CD4-positive, alpha-beta memory T cell (primary cell): ENCODE measurements at places on chromosomes 16 and 17. TPM values are rescaled to one million over a fixed set of nuclear protein-coding genes. Genes with fewer than 3 reads are reported as not detected.

DNA sequence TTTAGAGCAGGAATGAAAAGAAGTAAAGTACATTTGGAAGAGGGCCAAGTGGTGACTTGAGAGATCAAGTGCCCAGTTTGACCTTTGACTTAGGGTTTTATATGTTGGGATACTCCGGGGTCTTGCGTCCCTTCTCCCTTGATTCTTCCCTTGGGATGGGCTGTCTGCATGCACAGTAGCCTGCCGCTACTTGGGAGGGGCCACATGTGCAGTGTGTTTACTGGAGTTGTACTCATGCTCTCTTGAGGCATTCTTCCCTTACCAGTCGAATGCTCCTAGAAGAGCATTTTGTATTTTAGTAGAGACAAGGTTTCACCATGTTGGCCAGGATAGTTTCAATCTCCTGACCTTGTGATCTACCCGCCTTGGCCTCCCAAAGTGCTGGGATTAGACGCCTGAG, 23.8 kb downstream of the GDPD1 start:
- no peaks in the 10 kb centered on the region for H3K27me3 ChIP-seq
- no peak overlapping the region for H3K4me3 ChIP-seq
- no peak for DNase-seq
- no peak overlapping the region for H3K27ac ChIP-seq
- H3K4me1 ChIP-seq: no peaks in the 10 kb centered on the region

TBC1D3G gene
- not detected for total RNA-seq

DNA sequence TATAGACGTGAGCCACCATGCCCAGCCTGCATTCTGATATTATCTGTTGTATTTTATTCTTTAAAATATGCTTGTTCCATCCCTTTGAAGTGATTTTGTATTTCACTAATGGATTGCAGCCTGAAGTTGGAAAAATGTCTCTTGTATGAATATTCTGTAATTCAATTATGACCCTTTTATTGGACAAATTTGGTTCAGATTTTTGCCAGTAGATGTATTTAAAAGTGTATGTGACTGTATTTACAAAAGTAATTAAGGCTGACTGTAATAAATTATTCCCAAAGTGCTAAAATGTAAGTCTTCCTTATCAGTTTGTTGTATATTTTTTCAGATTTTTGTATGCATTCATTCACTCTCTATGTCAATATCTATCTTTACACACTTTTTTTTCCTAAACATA, 23.8 kb downstream of the PPM1E start:
- H3K4me3 ChIP-seq: no peak overlapping the region
- no peak overlapping the region for H3K27ac ChIP-seq
- no peaks in the 10 kb centered on the region for H3K36me3 ChIP-seq
- DNase-seq: no peak

CLDN6 gene
- not detected for total RNA-seq

WFDC1 gene
- total RNA-seq: not detected

DNA sequence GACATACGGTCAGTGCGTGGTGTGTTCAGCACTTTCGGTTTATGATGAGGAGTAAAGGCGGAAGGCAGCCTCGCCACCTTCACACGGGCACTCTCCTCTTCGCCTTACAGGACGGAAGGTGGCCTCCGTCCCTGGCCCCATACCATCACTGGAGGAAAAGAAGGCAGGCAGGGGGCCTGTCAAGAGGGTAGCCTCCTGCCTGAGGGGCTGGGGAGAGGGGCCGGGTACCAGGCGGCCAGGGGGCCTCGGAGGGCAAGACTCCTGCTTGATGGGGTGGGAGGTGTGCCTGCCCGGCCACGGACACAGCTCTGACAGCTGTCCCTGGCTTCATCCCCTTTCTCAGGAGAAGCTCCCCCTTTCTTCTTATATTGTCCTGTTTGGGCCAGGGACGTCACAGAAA, 15.6 kb upstream of the SLC38A8 start:
- H3K36me3 ChIP-seq: peaks cover 96% of the 10 kb centered on the region
- no peak overlapping the region for H3K27ac ChIP-seq
- no peak for DNase-seq

CPNE7 gene
- 4.0 TPM for total RNA-seq

DNA sequence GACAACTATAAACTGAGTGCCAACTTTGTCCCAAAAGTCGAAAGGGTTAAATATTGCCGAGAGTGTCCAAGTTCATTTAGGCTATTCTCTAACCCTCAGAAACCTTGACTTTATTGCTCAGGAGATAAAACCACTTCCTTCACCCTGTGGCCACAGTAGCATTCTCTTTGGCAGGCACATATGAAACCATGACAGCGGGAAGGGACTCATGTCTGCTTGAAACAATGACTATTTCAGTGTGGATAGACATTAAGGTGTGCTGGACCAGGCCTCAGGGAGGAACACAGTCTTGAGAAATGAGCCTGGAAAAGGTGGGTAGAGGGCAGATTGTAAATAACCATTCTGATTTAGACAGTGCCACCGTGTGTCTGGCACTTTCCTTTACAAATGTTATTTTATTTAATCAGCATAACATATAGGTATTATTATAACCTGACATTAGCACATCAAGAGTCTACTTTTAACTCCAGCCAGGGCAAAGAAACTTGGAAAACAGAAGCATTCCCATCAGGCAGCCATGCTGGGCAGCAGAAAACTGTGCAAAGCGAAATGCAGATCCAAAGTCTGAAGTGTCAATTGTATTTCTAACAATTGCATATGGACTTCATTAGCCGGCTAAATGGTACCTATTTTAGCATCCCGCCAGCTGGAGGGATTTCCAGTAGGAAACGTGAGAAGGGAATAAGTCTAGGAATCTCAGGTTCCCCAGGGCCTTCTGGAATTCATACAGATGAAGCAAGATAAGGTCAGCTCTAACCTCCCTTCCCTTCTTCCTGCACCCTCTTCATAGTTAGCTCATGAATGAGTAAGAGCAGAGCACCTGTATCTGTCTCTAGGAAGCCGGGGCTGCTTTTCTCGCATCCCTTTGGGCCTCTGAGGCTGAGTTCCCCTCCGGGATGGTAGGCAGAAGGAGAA, 212.8 kb upstream of the ELAC2 start:
- H3K27me3 ChIP-seq: no peaks in the 10 kb centered on the region
- H3K36me3 ChIP-seq: no peaks in the 10 kb centered on the region

CRHR1 gene
- total RNA-seq: not detected

DNA sequence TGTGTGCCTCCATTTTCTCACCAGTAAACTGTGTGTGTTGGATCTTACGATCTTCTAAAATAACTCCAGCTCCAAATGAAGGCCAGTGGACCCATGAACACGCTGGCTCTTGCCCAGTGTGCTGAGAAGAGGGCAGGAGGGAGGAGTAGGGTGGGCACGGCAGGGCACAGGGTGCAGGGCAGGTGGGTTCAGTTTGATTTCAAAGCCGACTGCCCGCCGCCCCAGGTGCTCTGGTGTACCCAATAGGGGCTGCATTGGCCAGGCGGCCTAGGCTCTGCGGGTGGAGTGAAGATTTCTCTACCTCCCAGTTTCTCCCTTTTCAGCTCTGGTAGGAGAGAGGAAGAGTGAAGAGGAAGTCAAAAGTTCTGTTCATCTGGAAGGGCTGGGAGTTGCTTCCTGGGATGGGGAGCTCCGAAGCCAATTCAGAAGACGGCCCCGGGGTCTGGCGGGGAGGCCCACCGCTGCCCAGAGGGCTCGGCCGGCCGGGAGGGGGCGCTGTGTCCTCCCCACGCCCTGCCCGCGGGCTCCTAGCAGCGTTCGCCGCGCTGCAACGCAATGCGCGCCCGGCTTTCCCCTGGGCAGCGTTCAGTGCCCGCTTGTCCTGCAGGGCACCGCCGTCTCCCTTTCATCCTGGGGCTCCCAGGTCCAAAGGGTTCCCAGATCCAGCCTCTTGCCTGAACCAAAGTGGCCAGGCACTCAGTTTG, 1.1 kb upstream of the CRHR1 start:
- no peak overlapping the region for H3K4me3 ChIP-seq
- no peaks in the 10 kb centered on the region for H3K36me3 ChIP-seq
- peaks cover 4% of the 10 kb centered on the region for H3K27me3 ChIP-seq

C16orf82 gene
- total RNA-seq: not detected

DNA sequence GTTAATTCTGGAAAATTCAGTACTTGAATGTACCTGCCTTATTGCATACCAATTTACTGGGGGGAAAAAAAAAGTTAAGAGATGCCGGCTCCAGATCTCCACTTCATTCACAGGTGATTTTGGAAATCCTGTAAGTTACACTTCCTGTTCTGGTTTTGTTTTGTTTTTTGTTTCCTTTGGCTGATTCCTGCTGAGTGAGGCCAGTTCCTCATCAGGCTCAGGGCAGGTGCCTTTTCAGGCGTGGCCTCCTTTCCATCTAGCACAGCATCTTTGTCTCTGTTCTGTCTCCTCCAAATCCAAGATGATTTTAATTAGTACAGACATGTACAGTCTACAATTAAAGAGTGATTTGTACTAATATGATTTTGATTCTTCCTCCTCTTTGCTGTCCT, 19.2 kb downstream of the CYB561 start:
- no peaks in the 10 kb centered on the region for H3K36me3 ChIP-seq
- H3K27me3 ChIP-seq: no peaks in the 10 kb centered on the region
- no peak for DNase-seq
- no peak overlapping the region for H3K4me3 ChIP-seq
- no peak overlapping the region for H3K27ac ChIP-seq
- peaks cover 46% of the 10 kb centered on the region for H3K4me1 ChIP-seq

IRX3 gene
- total RNA-seq: not detected

DNA sequence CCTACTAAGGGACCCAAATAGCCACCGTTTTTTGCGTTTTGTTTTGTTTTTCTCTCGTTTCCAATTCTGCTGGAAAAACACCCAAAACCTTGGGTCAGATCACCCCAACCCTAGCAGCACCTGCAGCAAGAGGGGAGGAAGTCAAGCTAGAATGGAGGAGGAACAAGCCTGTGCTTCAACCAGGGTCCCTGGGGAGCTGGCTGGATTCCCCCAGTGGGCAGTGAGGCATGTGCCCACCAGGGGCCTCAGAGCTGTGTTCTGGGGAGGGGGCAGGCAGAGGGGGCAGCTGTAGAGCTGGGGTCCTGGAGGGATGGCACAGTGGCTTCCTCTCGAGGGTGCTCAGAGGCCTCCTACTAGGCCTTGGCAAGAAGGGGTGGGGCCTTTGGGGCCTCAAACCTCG, 6.5 kb downstream of the CD79B start:
- peaks cover 20% of the 10 kb centered on the region for H3K36me3 ChIP-seq
- no peaks in the 10 kb centered on the region for H3K27me3 ChIP-seq
- DNase-seq: no peak
- H3K4me3 ChIP-seq: no peak overlapping the region

VEZF1 gene
- 76.0 TPM for total RNA-seq

ZNF750 gene
- not detected for total RNA-seq

ZPBP2 gene
- 1.2 TPM for total RNA-seq

- H3K4me1 ChIP-seq: no peaks in the 10 kb centered on the region
- H3K27ac ChIP-seq: no peak overlapping the region
- no peaks in the 10 kb centered on the region for H3K27me3 ChIP-seq
- no peak overlapping the region for H3K4me3 ChIP-seq
- no peaks in the 10 kb centered on the region for H3K36me3 ChIP-seq
These were observed 282.9 kb upstream of the IRX5 start for GRCh38 chr16:54647725-54648221.

GRCh38 chr16:24139282-24139681, 116.9 kb upstream of the CACNG3 start:
- no peak for DNase-seq
- H3K4me1 ChIP-seq: no peaks in the 10 kb centered on the region
- no peaks in the 10 kb centered on the region for H3K27me3 ChIP-seq
- H3K36me3 ChIP-seq: peaks cover 18% of the 10 kb centered on the region
- H3K4me3 ChIP-seq: no peak overlapping the region
- H3K27ac ChIP-seq: no peak overlapping the region

DNA sequence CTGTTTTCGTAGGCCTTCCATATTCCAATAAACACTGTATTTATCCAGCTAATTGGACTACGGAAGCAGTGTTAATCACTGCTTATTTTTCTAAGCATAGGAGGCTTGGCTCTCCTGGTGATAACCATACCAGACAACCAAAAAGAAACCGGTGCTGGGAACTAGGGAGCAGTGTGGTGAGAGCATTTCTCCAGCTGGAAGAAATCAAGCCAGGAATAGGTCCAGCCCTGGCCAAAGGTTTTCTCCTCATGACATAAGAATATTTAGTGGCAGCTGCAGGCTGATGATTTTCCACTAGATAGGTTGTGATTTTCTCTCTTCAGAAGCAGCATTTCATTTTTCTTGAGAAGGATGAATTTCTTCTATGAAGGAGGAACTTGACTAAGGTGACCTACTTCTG, 141.5 kb downstream of the TRIM37 start:
- no peak for DNase-seq
- H3K27me3 ChIP-seq: no peaks in the 10 kb centered on the region
- peaks cover 4% of the 10 kb centered on the region for H3K4me1 ChIP-seq
- no peaks in the 10 kb centered on the region for H3K36me3 ChIP-seq
- H3K4me3 ChIP-seq: no peak overlapping the region
- no peak overlapping the region for H3K27ac ChIP-seq

GRCh38 chr17:57050306-57050705, 34.7 kb upstream of the AKAP1 start:
- H3K36me3 ChIP-seq: no peaks in the 10 kb centered on the region
- H3K4me3 ChIP-seq: no peak overlapping the region
- no peak overlapping the region for H3K27ac ChIP-seq
- H3K27me3 ChIP-seq: peaks cover 11% of the 10 kb centered on the region

DNA sequence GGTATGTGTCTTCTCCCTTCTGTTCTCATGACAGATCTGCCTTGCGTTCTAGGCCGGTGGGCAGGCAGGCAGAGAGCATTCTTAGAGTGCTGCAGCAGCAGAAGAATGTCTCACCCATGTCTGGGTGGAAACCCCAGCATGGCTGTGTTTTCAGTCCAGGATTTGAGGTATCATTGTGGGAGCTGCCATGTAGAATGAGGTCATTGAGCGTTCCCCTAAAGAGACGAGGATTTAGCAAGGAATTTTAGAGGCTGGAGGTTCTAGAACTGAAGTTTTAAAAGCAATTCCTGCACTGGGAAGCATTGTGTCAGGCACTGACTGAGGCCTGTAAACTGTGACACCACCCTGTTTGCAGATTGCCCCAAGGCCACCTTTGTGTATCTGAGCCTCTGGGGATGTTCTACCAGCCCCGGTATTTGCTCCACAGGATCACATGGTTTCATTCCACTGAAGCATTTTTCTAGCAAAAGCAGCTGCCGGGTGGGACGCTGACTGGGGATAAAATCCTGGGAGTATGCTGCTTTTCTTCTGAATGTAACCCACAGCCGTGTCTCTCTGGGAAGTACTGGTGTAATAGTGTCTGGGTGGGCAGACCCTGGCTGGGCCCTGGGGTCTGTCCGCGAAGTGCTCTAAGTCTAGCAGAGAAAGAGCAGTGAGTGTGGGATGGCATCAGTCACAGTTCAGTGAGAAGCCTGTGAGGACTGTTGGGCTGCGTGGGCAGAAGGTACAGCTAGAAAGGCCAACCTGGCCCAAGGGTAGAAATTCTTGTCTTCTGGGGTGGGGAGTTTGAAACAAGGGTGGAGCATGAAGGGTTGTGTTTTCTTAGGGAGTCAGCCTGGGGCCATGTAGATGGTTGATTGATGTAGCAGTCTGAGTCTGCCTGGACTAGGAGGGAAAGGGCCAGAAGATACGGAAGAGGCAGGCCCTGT, 30.2 kb downstream of the PLCD3 start:
- no peaks in the 10 kb centered on the region for H3K4me1 ChIP-seq
- no peak for DNase-seq
- H3K27me3 ChIP-seq: no peaks in the 10 kb centered on the region
- no peak overlapping the region for H3K4me3 ChIP-seq
- peaks cover 81% of the 10 kb centered on the region for H3K36me3 ChIP-seq

- H3K4me3 ChIP-seq: no peak overlapping the region
- no peak for DNase-seq
- H3K27me3 ChIP-seq: no peaks in the 10 kb centered on the region
- no peaks in the 10 kb centered on the region for H3K4me1 ChIP-seq
- no peak overlapping the region for H3K27ac ChIP-seq
These were observed 43.4 kb downstream of the LMF1 start for GRCh38 chr16:927406-927805.

GRCh38 chr16:15682105-15682570, 32.1 kb downstream of the NDE1 start:
- H3K4me1 ChIP-seq: no peaks in the 10 kb centered on the region
- peak; percentile 19 for DNase-seq
- H3K27me3 ChIP-seq: no peaks in the 10 kb centered on the region
- H3K4me3 ChIP-seq: no peak overlapping the region
- H3K36me3 ChIP-seq: peaks cover 48% of the 10 kb centered on the region
